NCI-H446 treated with DMSO at 0.1 percent for 48 hours (cell line): ENCODE measurements at places on chromosomes 7 and 10.

DNA sequence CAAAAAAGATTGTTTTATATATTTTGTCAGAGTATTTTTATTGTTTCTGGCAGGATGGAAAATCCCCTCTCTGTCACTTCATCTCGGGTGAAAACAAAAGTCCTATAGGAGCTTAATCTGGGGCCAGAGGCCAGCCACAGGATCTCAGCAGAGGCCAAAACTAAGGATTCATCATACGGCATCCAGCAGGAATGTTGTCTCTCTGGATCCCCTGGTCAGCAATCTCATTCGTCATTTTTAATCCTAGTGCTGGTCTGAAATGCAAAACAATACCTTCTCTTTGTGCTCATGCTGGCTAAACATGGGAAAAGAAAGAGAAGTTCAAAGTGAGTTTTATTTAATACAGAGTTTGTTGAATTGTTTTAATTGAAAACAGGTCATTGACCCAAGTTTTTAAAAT lies 482.5 kb upstream of the AUTS2 start:
- DNase-seq = no peak

GRCh38 chr7:5139998-5140397 lies 50.0 kb upstream of the WIPI2 start:
- no peak for DNase-seq

DNA sequence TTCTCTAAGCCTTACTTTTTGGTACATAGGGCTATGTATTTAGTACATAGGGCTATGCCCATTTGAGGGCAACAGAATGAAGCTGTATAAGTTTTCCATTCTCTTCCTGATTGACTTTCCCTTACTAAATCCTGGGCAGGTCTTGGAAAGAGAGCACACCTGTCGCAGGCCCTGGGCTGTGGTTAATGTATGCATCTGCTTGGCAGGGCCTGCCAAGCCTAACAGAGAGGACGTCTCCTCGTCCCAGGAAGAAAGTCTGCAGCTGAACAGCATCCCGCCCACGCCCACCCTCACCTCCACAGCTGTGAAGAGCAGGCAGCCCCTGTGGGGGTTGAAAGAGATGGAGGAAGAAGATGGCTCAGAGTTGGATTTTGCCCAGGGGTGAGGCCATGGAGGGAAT lies 8.9 kb upstream of the PVRIG start:
- DNase-seq = no peak

DNA sequence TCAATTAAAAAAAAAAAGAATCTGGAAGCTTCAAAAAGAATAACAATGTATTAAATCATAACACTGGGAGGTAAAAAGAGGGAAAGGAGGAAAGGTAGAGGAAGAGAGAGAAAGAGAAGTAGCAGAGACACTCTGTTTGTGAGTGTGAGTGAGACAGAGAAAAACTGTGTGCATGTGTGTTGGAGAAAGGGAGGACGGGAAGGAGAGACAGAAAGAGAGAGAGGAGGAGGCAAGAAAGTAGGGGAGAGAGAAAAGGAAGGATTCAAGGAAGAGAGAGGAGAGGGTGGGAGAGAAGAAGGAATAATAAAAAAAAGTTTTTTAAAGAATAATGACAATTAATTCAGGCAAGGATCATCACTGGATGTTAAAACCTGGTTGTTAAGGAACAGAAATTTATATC lies 77.9 kb downstream of the RNLS start:
- no peak for DNase-seq

DNA sequence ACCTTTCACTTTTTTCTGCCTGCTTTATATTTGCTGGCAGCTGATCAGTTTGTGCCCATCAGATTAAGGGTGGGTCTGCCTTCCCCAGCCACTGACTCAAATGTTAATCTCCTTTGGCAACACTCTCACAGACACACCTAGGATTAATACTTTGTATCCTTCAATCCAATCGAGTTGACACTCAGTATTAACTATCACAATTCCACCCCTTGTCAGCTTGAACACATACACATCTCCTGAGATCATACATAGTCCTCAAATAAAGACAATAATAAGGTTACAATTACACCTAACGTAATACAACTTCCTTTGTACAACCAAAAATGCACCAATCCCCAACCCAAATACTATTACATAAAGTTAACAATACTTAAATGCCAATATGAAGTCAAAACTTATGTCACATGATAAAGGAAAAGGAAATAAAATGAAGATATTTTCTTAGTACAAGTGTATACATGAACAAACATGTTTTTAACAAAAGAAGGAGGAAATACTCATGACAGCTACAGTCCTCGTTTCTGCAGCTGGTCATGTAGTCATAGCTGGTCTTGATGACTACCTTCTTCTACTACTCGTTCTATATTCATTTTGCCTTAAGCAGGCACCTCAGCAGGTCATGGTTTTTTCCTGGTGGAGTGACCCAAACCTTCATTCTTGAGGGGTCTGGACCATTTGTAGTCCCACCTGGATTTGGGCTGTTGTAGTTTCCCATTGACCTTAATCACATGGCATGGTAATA lies 96.7 kb upstream of the CABCOCO1 start:
- DNase-seq = no peak

DNA sequence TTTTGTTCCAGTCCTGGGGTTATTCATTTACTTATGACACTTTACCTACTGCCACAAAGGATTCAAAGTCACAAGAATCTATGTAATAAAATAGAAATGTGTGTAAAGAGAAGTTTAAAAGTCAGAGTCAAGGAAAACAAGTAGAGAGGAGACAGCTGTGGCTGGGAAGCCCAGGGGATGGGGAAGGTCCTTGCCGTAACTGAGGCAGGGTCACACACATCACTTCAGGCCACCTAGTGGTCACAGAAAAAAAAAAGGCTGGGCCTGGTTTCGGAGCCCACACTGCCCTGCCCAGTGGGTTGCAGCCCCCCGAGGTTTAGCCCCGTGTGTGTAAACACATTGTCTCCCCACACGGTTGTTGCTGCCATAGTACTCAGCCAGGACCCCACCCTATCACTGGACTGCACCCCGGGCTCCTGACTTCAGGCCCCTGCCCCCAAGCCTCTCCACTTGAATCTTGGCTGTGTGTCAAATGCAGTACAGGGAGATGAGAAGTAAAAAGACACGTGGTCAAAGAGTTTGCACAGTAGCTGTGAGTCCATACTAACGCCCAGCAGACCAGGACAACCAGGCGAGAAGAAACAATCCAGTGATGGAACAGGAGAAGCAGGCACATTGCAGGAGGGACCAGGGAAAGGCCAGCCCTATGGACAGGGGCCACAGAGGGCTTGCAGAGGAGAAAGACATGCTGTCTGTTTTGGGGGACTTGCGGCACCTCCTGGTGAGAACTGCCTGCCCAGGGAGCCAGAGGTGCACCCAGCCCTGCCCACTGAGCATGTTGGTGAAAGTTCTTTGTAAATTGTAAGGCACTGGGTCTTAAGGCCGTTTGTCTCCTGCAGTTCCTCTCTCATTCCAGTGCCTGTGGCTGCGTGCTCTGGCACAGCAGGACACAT lies 91.4 kb upstream of the MACROH2A2 start:
- no peak for DNase-seq

DNA sequence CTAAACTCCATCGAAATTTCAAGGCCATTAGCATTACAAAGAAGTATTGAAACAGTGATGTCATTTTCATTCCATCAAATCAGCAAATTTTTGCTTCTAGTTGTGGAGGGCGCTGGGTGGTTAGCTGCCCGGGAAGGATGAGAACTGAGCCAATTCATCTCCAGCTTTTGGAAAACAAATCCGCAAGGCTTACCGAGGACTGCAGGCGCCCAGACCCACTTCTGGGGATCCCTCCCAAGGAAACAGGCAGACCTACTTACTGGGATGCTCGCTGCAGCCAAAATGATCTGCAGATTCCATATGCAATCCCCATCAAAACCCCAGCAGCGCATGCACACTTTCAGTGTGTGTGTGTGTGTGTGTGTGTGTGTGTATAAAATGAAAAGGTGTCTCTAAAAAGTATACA lies 19.2 kb downstream of the TNRC18 start:
- DNase-seq = no peak

- DNase-seq = no peak
These were observed 17.5 kb upstream of the BAG3 start for GRCh38 chr10:119633538-119634218.

GRCh38 chr7:156058248-156058647 lies 246.0 kb upstream of the SHH start:
- DNase-seq = no peak

DNA sequence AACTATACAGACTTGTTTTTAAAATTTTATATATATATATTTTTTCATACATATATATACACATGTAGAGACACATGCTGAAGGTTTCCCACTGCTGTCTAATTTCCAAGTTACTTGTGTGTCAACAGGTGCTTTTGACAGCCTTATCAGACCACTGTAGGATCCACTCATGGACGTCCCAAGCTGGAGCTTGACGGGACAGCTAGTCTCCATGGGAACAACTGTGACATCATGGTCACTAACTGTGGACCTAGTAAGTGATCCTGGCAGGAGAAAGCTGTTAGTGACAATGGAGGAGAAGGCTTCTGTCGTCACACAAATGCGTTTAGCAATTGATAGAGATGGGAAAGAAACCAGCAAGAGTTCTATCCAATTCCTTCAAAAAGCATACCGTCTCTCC lies 60.2 kb upstream of the DDC start:
- no peak for DNase-seq

GRCh38 chr10:78255796-78256638 lies 222.4 kb downstream of the RPS24 start:
- DNase-seq = no peak

GRCh38 chr7:17444673-17445072 lies 146.2 kb downstream of the AHR start:
- no peak for DNase-seq

- DNase-seq = no peak
These were observed 503.0 kb upstream of the FOXK1 start for GRCh38 chr7:4178916-4179687.
